ENCODE measurements at places on chromosomes 7 and 10.

- no peak for DNase-seq
These were observed 5.0 kb upstream of the HSPA12A start for GRCh38 chr10:116747325-116747724.

- no peak for DNase-seq
These were observed 63.7 kb upstream of the AOAH start for GRCh38 chr7:36787933-36788378.

DNA sequence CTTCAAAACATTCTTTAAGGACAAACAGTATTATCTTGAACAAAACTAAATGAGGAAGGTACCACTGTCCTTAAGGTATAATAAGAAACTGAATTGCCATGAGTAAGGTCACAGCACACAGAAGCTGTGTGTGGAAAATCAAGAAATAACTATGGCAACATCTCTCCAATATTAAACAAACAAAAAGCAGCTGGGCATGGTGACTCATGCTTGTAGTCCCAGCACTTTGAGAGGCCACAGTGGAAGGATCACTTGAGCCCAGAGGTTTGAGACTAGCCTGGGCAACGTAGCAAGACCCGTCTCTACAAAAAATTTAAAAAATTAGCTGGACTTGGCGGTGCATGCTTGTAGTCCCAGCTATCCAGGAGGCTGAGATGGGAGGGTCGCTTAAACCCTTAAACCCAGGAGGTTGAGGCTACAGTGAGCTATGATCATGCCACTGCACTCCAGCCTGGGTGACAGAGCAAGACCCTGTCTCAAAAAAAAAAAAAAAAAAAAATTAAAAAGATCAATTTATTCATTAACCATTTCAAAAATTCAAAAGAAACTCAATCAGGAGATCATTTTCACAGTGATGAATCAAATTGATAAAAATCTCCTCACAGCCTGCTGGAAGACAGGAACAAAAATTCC is 195.4 kb downstream of the SKIDA1 start:
- DNase-seq, result no peak

DNA sequence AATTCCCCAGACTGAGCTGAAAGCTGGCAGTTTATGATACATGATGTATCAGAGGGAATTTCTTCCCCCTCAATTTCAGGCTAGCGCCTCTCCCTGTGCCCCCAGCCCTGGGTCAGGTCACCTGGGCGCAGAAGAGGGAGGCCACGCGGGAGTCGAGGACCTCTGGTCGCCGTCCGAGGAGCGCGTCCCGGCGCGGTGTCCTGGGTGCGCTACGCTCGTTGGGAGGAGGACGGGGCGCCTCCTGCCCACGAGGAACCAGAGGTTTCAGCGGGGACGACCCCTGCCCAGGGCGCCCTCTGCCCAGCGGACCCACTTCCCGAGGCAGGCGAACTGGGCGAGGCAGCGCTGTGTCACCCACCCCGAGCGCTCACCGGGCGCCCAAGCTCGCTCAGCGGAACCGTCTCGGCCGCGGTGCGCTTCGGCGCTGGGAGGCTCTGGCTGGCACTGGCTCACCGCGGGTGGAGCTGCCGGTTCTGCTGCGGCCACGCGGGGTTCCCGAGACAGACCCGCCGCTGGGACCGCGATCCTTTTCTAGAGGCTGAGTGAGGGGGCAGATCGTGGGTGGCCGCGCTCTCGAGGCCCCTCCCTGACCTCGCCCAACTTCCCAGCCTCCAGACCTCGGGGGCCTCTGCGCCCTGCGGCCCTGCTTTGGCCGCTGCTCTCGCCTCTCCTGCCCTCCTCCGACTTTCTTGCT is at the start of gene FAM237B:
Gene FAM237B, minus strand, starts transcription at position 504 of the 694 bp plus-strand sequence. CDS start 1,556 bp downstream, outside the sequence.
- DNase-seq, result no peak

DNA sequence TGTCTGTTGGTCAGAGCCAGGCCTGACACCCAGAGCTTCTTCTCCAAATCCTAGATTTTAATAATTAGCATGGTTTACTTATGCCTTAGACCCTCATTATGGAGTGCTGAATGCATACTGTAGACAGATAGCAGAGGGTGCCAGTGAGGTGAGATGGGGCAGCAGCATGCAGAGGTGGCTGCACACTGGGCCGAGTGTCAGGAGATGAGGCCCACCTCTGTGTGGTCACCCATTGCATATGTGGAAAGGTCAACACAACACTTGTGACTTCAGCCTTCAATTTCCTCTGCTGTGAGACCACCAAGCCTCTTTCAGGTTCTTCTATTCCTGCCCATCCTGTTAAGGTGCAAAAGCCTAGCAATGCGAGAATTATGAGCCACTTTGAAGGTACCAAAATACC is 39.7 kb upstream of the NMT2 start:
- no peak for DNase-seq

DNA sequence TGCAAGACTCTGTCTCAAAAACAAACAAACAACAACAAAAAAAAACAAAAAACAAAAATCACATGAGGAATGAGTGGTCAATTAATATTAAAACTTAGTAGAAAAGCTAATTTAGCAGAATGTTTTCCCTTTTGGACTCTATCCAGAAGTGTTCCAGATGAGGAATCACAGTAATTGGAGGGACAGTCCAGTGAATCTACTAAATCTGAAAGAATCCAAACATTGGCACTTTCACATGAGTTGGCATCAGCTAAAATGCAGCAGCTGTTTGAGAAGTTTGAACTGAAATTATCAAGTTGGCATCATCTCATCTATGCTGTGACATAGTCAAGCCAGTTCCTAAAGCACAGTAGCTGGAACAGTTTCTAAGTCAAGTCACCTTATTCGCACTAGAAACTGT is 367.8 kb downstream of the PPP1R3A start:
- no peak for DNase-seq

GRCh38 chr10:78706726-78707540 is 361.8 kb upstream of the ZMIZ1 start:
- DNase-seq, result no peak

- DNase-seq, result no peak
These were observed 123.4 kb upstream of the CALCR start for GRCh38 chr7:93697901-93698300.

GRCh38 chr10:104676874-104677273 is 35.8 kb downstream of the SORCS3 start:
- DNase-seq, result no peak

DNA sequence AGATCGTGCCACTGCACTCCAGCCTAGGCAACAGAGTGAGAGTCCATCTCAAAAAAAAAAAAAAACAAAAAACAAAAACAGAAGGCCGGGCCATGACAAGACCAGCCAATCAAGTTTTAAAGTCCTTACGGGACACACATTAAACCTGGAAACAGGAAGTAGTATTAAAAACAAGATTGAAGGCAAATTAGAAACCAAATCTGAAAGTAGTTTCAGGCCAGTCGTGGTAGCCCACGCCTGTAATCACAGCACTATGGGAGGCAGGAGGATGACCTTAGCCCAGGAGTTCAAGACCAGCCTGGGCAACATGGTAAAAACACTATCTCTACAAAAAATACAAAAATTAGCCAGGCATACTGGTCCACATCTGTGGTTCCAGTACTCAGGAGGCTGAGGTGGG is 18.1 kb downstream of the PSAP start:
- no peak for DNase-seq

GRCh38 chr10:27643301-27643700 is 102.3 kb downstream of the MKX start:
- no peak for DNase-seq

GRCh38 chr10:75977139-75977538 is 545.7 kb downstream of the LRMDA start:
- DNase-seq, result no peak

- no peak for DNase-seq
These were observed 122.3 kb downstream of the SVIL start for GRCh38 chr10:29512425-29512974.

DNA sequence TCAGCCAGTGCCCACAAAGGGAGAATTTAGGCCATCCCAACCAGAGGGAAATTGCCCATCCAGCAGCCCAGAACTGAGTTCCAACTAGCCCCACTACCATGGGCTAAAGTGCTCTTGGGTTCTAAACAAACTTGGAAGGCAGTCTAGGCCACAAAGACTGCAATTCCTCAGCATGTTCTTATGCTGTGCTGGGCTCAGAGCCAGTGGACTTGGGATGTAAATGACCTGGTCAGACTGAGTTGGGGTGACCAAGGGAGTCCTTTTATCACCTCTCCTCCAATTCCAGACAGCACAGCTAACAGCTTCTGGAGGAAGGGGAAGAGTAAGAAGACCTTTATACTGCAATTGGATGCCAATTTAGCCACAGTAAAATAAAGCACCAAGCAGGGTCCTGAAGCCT is 607.2 kb upstream of the KCND2 start:
- DNase-seq, result no peak

DNA sequence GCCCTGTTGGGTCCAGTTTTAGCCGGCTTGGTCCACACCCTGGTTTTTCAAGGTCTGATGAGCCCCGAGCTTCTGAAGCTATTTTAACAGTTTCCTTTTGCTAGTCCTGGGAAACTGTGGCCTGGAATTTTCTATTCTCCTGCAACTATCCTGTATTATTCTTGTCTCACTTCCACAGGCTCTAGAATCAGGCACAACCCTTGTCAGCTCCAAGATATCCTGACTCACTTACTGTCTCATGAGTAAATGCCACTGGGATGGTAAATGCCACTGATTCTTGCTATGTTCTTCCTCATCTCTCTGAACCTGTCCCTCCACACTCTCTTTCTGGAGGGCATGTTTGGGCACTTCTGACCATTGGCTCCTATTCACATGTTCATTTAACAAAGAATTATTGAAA is 611.5 kb upstream of the IGFBP3 start:
- no peak for DNase-seq

GRCh38 chr7:51314726-51315125 is 1.9 kb downstream of the COBL start:
- no peak for DNase-seq

GRCh38 chr10:70578371-70578947 is 24.1 kb downstream of the PRF1 start:
- peak; percentile 63 for DNase-seq

GRCh38 chr7:30871655-30872054 is 40.0 kb upstream of the AQP1 start:
- DNase-seq, result no peak

GRCh38 chr7:36285276-36285675 is 104.4 kb upstream of the ANLN start:
- DNase-seq, result no peak

- no peak for DNase-seq
These were observed 69.9 kb downstream of the NKX6-2 start for GRCh38 chr10:132715776-132716680.

GRCh38 chr10:117720931-117721835 is 178.6 kb downstream of the EMX2 start:
- DNase-seq, result no peak
